ENCODE measurements at places on chromosomes 13 and 19.

- no peak for DNase-seq
Measured at GRCh38 chr19:29965492-29965891, 23.5 kb downstream of the URI1 start.

GRCh38 chr19:39415111-39416046 lies 2.9 kb downstream of the PLEKHG2 start:
- no peak for DNase-seq

GRCh38 chr13:30615481-30615865 lies 2.2 kb upstream of the USPL1 start:
- DNase-seq = no peak

- peak; percentile 20 for DNase-seq
Measured at GRCh38 chr13:39036212-39036611, 1.7 kb downstream of the PROSER1 start.

DNA sequence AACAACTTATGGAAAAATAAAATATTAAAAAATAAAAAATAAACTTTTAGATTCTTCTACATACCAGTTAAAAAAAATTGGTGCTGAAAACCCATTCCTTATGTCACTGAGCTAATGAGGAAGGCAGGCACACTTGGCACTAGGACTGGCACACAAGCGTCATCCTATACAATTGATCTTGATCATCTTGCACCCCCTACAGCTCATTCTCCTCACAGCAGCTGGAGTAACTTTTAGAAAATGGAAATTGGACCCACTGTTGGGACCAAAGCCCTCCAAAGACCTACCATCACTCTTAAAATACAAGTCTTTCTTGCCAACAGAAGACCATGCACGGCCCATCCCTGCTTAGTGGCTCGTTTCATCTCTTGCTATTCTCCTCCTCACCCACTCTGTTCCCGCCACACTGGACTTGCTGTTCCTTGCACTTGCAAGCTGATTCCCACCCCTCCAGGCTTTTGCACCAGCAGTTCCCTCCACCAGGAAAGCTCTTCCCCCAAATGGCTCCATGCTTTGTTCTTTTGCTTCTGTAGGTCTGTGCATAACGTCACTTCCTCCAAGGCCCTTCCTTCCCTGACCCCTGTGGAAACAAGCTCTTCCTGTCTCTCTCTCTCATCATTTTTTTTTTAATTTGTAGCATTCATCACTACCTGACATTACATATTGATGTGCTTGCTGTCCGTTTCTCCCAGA lies 11.6 kb downstream of the CTU1 start:
- no peak for DNase-seq

DNA sequence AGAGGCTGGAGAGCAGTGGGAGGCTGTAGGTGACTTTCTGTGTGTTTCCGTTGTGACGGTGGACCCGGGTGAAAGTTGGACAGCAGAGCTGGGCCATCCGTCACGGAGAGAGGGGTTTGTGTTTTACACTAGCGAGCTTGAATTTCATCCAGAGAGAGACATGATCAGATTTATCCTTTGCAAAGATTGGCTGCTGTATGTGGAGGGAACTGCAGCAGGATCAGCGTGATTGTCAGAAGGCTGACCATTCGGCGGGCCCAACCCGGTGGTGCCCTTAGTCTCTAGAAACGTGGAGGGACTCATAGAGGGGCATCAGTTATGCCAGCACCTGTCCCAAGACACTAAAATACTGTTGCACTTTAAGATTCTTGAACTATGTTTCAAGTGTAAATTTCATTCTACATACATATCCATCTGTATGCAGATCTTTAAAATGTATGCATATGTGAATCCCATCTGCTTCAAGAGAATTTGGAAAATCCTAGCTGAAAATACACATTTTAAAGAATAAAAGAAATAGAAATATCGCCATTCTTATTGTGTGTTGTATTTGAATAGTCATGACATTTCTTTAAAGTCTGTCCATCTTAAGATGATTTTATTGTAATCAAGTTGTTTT lies 7.0 kb downstream of the FAM124A start:
- no peak for DNase-seq

DNA sequence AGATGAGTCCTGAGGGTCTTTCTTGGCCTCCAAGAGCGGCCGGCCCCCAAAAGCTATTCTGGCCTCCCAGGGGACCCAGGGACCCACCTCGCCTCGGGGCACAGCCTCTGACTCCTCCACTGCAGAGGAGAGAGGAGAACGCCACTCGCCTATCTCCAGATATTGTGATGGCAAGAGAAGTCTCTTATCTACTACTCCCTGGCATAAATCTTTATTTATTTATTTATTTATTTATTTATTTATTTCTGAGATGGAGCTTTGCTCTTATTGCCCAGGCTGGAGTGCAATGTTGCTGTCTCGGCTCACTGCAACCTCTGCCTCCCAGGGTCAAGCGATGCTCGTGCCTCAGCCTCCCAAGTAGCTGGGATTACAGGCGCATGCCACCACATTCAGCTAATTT lies 11.0 kb downstream of the SLC7A9 start:
- no peak for DNase-seq

DNA sequence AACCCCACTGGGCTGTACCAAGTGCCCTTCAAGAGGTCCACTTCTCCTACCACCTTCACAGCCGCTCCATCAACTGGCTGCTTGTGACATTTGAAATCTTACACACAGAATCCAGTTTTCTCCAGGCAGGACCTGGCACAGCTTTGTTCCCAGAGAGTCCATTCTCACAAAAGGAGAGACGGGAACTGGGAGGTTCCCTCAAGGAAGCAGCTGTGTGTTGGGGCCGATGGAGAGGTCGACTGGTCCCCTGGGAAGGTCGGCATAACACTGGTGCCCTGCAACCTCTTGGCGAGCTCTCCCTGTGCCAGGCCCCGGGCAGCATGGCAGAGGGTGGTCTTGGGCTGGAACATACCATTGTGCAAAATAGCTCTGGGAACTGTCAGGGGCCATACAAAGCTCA lies 21.5 kb downstream of the ELL start:
- DNase-seq = no peak

DNA sequence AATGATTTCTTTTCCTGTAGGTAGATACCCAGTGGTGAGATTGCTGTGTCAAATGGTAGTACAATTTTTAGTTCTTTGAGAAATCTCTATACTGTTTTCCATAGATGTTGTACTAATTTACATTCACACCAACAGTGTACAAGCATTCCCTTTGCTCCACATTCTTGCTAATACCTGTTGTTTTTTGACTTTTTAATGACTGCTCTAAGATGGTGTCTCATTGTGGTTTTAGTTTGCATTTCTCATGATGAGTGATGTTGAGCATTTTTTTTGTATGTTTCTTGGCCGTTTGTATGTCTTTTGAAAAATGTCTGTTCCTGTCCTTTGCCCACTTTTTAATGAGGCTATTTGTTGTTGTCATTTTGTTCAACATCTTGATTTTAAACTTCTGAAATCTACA lies 103.3 kb downstream of the DGKH start:
- DNase-seq = no peak

DNA sequence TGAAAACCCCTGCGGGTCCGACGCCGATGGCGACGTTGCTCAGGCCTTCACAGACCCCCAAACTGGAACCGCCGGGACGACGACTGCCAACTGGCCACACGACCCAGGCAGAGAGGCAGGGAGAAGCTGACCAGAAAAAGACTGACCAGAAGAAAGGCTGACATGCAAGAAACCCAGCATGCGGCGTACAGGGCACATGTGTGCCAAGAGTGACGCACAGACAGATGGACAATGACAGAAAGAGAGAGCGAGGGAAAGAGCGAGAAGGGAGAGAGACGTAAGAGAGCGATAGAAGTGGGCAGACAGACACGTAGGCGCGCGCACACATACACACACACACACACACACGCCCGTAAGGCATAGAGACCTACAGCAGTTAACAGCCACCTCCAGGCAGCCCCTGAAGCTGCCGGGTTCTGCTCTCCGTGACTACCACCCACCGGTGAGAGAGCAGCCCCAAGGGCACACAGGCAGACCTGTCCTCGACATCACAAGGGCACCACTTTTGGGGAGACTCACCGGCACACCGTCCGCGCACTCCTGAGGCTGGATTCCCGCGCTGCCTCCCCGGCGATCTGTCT lies 67.2 kb upstream of the ZNF527 start:
- DNase-seq = no peak

- DNase-seq = no peak
Measured at GRCh38 chr13:33372251-33372919, 86.8 kb upstream of the STARD13 start.

DNA sequence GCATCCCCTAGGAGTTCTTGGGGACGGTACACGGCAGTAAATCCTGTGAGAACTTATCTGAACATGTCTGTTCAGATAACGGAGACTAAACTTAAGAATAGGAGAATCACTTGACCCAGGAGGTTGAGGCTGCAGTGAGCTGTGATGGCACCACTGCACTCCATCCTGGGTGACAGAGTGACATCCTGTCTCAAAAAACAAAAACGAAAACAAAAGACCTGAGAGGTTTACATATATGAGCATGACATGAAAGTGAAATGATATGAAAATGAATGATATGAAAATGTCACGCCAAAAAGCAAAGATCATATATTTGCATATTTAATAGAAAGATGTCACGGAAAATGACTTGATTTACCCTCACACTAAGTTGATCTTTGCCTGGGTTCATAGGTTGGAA lies 5.8 kb downstream of the ZNF175 start:
- DNase-seq = no peak

DNA sequence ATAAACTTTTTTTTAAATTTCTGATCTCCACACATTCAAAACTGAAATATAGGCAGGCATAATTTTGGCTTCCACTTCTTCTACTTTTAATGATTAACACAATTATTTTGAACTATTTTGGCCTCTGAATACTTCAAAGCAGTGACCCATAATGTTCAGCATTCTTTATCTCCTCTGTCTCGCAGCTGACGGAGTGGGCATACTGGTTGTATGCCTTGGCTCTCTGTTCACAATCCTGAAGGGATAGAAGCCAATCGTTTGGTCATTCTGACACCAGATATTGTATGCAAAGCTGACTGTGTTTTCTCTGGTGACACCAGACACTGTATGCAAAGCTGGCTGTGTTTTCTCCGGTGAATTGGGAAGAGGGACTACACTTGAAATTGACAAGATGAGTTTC lies 833.0 kb downstream of the EFNB2 start:
- DNase-seq = no peak

- DNase-seq = no peak
Measured at GRCh38 chr13:20974981-20975585, 72.5 kb upstream of the XPO4 start.

- no peak for DNase-seq
Measured at GRCh38 chr13:97285221-97285955, 63.3 kb downstream of the MBNL2 start.
